ENCODE measurements at places on chromosomes 5 and 9.

DNA sequence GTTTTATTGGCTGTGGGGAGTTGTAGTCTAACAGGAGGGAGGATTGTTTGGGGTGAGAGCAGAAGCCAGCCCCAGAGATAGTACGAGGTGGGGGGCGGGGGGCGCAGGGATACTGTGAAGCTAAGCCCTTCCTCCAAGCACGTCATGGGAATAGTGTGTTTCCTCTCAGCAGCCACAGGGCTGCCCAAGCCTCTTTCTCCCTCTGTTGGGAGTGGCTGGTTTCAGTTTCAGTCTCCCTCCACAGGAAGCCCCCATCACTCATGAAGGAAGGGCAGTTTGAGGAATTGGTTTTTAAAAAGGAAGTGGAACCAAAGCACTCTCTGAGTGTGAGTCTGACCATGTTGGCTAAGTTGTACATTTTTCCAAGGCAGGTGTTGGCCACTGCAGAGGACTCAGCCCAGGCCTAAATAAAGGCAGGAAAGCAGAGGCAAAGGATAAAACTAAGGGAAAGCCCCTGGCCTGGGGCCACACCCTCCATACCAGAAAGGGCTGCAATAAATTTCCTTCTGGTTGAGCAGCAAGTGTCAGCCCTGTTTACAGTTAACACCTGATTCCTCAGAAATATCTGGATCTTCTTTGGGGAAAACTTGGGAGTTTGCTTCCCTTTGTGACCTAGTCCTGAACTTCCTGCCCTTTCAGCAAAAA, 3.2 kb downstream of the RAB24 start:
- peak; percentile 77 for DNase-seq

DNA sequence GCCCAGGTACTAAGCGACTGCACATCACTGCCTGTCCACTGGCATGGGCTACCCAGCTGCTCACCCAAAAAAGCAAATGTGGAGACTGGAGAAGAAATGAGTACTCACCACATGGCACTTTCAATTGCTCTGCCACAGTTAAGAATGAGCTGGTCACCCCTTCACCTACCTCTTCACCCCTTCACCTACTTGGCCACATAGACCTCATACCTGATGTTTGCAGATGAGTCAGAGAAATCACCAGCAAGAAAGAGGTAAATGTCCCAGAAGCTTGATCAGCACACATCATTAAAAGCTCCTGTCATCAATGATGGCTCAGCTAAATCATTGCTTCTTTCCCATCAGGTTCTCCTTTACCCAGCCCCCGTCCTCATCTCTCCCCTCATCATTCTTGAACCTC, 7.6 kb upstream of the PRUNE2 start:
- DNase-seq, result no peak

DNA sequence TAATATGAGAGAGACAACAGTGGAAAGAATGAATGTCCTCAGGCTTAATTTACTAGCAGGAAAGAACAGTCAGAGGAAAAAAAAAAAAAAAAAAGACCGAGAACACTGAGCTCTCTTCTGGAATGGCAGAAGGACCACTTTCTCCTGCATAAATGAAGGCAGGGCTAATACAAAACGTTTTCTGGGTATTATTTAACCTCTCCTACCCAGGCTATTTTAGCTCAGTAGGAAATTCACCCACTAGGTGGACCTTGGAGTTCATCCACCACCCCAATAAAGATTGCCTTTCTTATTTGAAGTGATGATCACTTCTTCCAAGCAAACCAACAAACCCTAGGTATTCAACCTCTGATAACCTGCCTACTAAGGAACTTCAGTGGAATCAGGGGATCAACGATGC, 3.7 kb downstream of the GLIS3 start:
- DNase-seq, result no peak

GRCh38 chr5:9239071-9239470, 306.8 kb downstream of the SEMA5A start:
- DNase-seq, result no peak

DNA sequence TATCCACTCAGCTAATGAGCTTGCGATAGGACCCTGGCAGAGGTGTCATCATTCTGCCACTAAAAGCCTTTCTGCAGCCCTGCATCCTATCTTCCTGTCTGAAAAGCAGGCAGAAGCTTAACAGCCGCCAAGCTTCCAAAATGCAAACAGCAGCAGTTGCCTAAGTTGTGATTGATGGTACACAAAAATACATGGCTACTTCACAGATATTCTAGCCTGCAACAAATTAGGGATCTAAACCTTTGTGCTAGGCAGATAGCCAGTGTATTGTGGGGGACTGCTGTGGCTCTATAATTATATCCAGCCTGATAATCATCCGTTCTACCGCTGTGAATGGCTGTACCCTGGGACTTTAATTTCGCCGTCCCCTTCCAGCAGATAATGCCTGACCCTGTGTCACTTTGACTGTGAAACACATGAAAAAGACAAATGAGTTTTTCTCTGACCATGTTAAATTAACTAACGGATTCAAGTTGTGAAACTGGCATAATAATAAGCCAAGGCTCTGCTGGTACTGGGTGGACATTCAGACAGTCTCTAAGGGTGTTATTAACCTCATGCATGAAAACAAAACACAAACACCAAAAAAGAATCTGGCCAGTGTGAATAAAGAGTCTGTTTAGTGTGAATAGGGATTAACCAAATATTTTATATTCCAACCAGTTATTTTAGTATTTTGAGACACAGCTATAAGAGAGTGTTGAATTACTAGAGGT, 45.9 kb downstream of the SEMA6A start:
- DNase-seq, result peak; percentile 47

- no peak for DNase-seq
Measured at GRCh38 chr5:95083606-95084005, 201.3 kb downstream of the MCTP1 start.

DNA sequence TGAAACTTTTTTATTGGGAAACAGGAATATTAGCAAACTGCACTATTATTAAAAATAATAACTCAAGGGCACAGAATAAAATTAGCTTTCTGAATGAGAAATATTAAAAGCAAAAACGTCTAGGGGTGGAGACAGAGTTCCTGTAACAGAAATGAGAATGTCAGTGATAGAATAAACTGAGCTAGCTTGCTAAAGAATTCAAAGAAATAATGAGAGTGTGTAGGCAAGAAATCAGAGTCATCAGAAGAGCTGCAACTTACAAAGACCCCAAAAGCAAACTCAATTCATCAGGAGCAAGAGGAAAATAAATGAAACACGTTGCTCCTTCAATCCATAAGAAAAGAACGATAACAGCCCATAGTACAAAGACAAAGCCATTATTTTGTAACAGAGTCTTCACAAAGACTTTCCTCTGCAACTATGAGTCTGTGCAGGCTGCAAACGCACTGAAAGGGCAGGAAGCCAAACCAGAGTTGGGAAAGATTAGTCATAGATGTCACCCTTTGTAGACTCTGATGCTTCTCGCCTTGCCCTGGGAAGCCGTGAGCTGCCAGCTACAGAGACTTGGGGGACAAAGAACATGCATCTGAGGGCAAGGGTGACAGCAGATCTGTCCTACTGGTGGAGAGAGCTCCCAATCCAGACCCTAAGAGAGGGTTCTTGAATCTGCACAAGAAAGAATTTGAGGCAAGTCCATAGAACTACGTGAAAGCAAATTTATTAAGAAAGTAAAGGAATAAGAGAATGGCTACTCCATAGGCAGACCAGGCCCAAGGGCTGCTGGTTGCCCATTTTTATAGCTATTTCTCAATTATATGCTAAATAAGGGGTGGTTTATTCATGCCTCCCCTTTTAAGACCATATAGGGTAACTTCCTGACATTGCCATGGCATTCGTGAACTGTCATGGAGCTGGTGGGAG, 40.8 kb downstream of the SHC3 start:
- DNase-seq, result no peak

DNA sequence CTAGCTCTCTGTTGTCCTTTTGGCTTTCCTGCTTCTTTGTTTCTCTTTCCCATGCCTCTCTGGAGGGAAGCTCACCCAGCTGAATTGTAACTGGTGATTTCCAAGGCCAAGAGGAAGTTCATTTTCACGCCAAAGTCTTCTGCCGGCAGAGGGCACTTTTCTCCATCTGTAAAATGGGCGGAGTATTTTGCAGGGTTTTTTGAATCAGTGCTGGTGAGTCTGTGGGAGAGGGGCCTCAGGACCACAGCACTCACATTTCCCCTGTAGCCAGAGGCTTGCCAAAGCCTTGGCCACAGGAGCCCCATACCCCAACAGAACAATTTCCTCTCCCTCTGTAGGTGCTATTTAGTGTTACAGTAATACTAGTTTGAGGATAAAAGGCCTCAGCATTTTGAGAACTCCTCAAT, 42.3 kb upstream of the MATR3 start:
- no peak for DNase-seq

GRCh38 chr9:109286571-109286977, 34.3 kb downstream of the EPB41L4B start:
- DNase-seq, result no peak

- DNase-seq, result no peak
Measured at GRCh38 chr5:35052838-35053237, 5.1 kb upstream of the AGXT2 start.

DNA sequence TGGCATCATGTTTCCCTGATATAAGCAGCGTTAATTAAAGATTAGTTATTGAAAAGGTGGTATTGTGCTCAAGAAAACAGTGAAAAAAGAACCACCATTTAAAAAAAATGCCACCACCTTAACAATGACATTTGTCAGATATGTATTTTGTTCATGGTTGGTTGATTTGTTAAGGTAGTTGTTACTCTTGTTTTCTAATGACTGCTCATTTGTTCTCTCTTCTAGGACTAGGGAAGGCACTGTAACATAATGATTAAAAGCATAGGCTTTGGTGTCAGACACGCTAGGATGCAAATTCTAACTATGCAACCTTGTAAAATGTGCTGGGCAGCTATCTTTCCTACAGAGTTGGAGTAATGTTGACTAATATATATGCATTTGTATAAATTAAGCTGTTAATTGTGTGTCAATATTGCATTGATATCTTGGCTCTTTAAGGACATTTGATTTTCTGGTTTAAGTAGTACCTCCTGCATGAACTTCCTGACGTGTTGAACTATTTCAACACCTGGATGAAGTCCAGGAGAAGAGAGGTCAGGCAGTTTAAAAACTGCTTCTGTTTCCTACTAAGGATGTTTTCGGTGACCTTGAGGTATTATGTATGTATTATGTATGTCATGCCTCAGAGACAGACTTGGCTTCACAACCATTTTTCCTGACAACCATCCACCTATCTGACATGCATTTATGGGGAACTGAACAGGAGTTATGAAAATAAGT, 77.8 kb downstream of the MUSK start:
- no peak for DNase-seq

DNA sequence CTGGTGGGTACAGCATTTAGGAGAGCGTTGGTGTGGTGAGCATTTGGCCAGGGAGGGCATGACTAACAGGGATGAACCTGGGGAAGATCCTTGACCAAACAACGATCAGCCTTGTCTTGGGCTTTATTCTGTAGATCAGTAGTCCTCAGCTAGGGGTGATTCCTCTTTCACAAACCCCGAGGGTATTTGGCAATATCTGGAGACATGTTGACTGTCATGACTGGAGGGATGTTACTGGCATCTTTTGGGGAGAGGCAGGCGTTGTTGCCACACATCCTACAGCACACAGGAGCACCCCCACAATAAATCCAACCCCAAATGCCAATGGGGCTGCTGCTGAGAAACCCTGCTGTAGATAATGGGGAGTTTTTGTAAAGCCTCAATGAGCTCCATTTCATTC, 43.9 kb downstream of the OSTF1 start:
- no peak for DNase-seq

GRCh38 chr9:84592918-84593317, 76.6 kb upstream of the NTRK2 start:
- DNase-seq, result no peak

DNA sequence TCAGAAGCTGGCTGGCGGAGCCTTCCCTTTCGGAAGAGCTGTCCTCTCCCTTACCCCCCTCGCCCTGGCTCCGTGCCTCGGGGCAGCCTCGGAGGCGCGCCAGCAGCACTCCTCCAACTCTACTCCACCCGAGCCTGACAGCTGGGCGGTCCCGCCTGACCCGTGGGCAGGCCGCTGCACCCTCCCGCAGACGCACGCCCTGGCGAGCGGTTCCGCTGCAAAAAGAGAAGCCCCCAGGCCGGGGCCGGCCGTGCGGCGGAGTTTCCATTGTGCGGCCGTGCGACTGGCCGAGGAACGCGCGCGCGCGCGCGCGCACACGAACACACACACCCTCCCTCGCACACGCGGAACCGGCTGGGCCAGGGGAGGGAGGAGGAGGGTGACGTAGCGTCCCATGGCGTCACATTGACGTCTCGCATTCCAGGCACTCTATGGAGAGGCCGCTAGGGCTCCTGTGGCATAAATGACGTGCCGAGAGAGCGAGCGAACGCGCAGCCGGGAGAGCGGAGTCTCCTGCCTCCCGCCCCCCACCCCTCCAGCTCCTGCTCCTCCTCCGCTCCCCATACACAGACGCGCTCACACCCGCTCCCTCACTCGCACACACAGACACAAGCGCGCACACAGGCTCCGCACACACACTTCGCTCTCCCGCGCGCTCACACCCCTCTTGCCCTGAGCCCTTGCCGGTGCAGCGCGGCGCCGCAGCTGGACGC, at the start of gene NR4A3:
Gene NR4A3, plus strand, starts transcription at position 490 of the 713 bp plus-strand sequence. CDS start 6,158 bp downstream, outside the sequence.
- DNase-seq, result peak; percentile 91

- no peak for DNase-seq
Measured at GRCh38 chr9:124854161-124854560, 901 bp downstream of the WDR38 start.

GRCh38 chr5:69285448-69286116, 47.0 kb downstream of the CCDC125 start:
- DNase-seq, result no peak

DNA sequence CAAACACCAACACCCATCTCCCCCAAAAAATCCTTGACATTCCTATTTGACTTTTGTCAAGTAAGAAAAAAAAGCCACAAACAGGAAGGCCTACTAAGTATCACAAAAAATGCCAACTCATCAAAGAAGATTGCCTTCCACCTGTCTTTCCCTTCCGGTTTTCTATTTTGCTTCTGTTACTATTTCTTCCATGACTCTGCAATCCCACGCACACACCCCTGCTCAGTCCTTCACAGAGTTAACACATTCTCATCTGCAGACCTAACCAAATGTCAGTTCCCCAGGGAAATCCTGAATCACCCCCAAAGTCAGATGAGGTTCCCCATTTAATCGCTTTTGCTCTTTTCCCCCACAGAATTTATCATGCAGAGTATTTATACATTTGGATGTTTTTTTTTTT, 15.1 kb downstream of the LPAR1 start:
- no peak for DNase-seq

DNA sequence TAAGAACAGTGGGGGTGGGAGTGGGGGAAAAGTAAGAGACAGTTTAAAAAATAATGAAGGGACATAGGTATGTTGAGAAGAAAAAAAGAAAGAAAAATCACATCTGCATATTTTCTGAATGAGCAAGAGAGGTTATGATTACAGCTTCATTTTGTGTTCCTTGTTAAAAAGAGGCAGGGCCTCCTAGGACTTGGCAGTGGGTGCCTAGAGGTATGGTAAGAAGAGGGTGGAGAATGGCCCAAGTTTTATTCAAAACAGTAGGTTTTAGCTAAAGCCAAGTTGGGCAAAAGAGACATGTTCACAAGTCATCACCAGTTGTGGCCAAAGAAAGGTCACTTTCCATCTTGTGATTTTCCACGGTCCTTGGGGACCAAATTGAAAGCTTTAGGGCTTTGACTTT, 643.4 kb downstream of the CCDC171 start:
- no peak for DNase-seq

Measured in endodermal cell (in vitro differentiated cells).